Germinal center (tissue), 1 donor: ENCODE measurements at places on chromosomes 3 and 15.

DNA sequence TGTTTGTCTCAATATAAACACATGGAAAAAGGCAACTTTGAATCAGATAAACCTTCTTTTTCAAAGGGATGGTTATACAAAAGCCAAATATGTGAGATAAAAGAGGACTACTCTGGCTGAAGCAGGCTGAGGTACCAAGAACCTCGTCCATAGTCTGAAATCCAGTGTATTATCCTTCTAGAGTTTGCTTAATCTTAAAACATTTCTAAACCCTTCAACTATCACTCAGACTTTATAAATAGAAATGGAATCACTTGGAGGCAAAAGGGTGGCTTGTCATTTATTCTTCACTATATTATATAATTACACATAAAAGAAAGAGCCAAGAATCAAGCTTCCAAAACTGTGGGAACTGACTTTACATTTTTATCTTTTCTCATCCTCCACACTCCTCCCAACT lies 303.6 kb downstream of the PLCL2 start:
- no peak for DNase-seq

- DNase-seq: no peak
Measured at GRCh38 chr3:108145578-108145977, 54.7 kb upstream of the CD47 start.

GRCh38 chr15:28948036-28948435 lies 62.3 kb downstream of the APBA2 start:
- DNase-seq: no peak

GRCh38 chr3:53282581-53282980 lies 26.8 kb upstream of the TKT start:
- no peak for DNase-seq

GRCh38 chr3:72968266-72968664 lies 28.3 kb upstream of the PPP4R2 start:
- no peak for DNase-seq

- no peak for DNase-seq
Measured at GRCh38 chr15:58525991-58526421, 94.2 kb downstream of the LIPC start.

DNA sequence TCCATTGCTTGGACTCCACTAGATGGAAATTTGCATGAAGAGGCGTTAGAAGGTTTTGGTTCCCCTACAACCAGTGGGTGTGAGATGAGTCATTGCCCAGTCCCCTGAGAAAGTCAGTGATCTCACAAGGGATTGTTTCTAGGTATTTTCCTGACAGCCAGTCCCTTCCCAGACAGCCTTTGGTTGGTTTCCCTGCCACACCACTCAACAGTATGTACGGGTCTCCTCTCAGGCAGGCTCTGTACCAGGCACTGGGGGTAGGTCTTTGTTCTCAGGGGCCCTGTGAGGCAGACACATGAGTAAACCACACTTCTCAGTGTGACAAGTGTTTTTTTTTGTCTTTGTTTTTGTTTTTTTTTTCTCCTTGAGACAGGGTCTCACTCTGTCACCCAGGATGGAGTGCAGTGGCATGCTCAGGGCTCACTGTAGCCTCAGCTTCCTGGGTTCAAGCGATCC lies 4.0 kb downstream of the LAMP3 start:
- peak; percentile 73 for DNase-seq
